ENCODE measurements at places on chromosomes 12 and 14. TPM values are rescaled to one million over a fixed set of nuclear protein-coding genes. Genes with fewer than 3 reads are reported as not detected.

GRCh38 chr14:99744199-99744872 lies 48.9 kb upstream of the EML1 start:
- DNase-seq, result no peak

GRCh38 chr14:81535396-81536164 lies 1.9 kb upstream of the SEL1L start:
- no peak for DNase-seq

GRCh38 chr14:92945959-92946846 lies 23.3 kb downstream of the CHGA start:
- no peak for DNase-seq

- DNase-seq, result no peak
These were observed 132.5 kb downstream of the FOXN3 start for GRCh38 chr14:89284333-89285058.

The IRAK3 gene
- 40.3 TPM for total RNA-seq

The TSHR gene
- total RNA-seq, result 1.1 TPM

All from urinary bladder (tissue), 4 donors.